GM04504 (cell line): ENCODE measurements at places on chromosomes 7 and 10.

GRCh38 chr10:59508296-59508695 lies 145.9 kb upstream of the FAM13C start:
- no peak for DNase-seq

GRCh38 chr10:92420546-92421275 lies 129.7 kb downstream of the MARCHF5 start:
- DNase-seq: no peak

DNA sequence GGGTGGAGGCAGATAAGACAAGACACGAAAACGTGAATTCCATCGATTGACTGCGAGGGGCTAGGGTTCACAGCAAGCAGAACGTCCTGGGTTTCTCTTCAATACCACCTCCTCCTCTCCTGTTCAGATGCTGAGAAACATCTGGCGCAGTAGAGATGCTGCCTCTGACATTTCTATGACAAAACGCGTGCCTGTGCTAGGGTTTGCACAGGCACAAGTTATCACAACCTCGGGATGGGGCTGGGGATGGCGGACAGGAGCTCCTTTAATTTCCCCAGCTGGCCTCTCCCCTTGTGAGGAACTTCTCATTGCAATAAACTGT lies 99.8 kb upstream of the SVIL start:
- DNase-seq: no peak

DNA sequence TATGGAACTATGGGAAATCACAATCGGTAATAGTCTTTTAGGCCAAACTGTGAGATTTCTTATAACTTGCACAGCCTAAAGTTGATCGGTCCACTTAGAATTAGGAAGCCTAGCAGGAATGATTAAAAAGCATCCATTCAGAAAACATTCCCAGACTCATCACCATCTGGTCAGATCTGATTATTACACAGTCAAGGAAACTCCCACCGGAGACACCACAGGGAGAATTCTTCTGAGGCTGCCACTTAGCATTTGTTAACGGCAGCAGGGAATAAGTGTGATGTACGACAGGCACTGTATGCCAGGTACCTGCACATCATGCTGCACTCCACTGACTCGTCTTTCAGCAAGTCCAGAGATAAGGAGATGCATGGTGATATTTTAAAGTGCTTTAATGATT lies 227.6 kb upstream of the STEAP1 start:
- DNase-seq: no peak

DNA sequence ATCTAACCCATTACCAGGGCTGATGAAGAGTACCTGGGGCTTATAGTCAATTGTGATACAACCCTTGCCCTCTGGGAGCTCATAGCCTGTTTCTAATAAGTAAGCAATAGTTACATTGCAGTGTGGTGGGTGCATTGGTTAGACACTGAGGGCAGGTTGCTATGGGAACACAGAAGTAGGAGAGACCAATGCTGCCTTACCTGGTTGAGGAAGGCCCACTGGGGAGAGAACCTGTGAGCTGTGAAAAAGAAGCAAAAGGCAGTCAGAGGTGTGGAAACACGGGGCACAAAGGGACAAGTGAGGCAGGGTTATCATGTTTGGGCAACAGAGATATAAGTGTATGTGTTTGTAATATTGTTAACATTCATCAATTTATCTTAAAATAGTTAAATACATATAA lies 51.9 kb downstream of the WDFY4 start:
- DNase-seq: no peak

- DNase-seq: no peak
These were observed 43.8 kb downstream of the INSIG1 start for GRCh38 chr7:155341463-155341983.

GRCh38 chr7:150716939-150717338 lies 526 bp downstream of the GIMAP1 start:
- no peak for DNase-seq

DNA sequence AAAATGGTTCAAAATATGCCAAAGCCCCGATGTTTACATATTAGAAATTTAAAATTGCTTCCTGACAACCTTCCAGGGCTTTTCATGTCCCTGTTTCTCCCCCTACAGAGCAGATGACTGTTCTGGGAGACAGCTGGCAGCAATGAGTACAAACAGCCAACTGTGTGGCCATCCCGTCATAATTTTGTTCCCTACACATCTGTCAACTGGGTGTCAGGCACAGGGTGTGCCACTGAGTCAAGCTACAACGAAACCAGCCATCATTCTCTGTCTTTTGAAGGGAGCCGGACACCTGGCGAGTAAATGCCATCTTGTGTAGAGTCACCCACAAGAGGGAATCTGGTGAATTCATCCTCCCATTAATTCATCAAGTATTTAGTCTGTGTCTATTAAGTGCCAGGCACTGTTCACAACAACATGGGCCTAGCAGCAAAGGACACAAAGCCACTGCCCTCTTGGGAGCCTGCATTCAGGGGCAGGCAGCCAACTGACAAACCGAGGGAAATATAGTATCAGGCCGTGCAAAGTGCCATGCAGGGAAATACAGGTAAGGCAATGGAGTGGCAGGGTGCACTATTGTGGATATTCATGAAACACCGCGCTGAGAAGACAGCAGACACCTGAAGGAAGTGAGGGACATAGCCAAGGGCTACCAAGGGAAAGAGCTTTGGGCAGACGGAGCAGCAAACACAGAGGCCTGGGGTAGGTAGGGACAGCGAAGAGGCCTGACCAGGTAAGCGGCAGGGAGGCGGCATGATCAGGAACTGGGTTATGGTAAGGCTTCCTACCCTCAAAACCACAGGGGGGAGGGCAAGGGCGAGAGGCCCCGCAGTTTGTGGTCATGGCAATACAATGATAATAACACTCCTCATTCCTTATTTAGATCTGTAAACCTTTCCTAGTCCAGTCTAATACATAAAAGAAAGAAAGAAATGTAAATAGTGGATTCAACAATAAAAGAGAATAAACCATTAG lies 213.6 kb downstream of the FAM107B start:
- no peak for DNase-seq

- no peak for DNase-seq
These were observed 33.5 kb upstream of the ANTXRL start for GRCh38 chr10:46253076-46254006.

GRCh38 chr7:68295386-68295785 lies 1298.8 kb downstream of the TYW1 start:
- no peak for DNase-seq

DNA sequence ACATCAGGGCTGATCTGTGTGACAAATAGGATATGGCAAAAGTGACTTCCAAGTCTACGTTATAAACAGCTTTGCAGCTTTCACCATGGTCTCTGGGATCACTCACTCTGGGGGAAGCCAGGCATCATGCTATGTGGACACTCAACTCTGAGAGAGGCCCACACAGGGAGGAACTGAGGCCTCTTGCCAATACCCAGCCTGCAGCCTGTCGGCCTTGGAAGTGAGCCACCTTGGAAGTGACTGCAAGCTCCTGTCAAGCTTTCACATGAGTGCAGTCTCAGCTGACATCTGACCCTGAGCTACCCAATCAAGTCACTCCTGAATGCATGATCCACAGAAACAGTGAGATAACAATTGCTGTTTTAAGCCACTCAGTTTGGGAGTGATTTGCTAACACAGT lies 56.5 kb downstream of the MMRN2 start:
- peak; percentile 41 for DNase-seq

DNA sequence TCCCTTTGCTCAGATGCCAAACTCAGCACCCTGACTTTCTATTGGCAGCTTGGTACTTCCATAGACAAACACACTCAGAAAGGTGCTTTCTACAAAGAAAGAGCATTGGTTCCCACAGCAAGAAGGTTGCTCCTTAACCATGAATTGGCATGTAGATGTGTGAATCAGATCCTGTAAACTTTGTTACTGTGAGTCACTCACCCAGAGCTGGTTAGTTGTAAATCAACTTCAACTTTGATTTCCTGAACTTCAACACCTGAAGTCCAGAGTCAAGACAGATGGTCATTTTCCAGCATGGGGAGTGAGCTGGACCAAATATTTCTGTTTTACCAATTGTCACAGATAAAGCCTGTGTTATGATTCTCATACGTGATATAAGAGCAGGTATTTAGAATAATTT lies 797.2 kb downstream of the TNS3 start:
- DNase-seq: peak; percentile 61

GRCh38 chr10:71259815-71260501 lies 47.6 kb downstream of the UNC5B start:
- DNase-seq: no peak

GRCh38 chr7:98878365-98879197 lies at the start of gene TRRAP:
Gene TRRAP (plus strand): TSS chr7:98878532. CDS start chr7:98881151, 2,619 bp downstream.
- DNase-seq: no peak

GRCh38 chr7:52758356-52758755 lies 277.1 kb upstream of the POM121L12 start:
- no peak for DNase-seq

DNA sequence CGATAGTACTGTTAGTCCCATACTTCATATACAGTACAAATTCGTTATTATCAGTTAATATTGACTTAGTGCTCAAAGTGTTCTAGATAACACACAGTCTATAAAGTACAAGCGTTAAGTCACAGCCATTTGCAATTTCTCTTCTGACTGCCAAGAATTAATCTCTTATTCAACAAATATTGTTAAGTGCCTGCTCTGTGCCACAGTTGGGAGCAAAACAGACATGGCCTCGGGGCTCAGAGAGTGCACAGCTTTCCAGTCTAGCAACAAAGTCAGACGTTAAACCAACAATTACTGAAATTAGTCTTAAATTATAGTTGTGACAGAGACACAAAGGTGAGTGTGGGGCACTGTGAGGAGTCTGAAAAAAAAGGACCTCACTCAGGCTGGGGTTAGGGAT lies 113.0 kb upstream of the DPP6 start:
- no peak for DNase-seq

- no peak for DNase-seq
These were observed 78.8 kb upstream of the MDFIC start for GRCh38 chr7:114843102-114843501.

DNA sequence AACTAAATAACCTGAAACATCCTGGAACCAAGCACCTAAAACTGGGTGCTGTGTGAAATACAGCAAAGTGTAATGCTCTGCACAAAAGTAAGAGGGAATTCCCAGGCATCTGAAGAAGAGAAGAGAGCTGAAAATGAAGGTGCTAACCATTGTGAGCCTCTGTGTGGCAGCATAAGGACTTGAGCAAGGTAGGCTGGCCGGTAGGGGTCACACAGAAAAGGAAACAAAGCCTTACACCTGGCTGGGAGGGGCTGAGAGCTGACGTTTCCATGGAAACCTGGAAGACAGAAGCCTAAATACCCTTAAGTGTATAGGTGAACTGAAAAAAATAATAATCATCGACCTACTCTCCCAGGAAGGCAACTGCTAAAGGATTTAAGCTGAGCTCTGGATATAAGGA lies 48.6 kb downstream of the CUL1 start:
- no peak for DNase-seq
